ENCODE measurements at places on chromosomes 13 and 19.

- peak; percentile 9 for DNase-seq
Measured at GRCh38 chr19:42596391-42597072, 1.8 kb upstream of the CEACAM8 start.

- DNase-seq = no peak
Measured at GRCh38 chr19:3470500-3471128, 9.7 kb downstream of the SMIM24 start.

DNA sequence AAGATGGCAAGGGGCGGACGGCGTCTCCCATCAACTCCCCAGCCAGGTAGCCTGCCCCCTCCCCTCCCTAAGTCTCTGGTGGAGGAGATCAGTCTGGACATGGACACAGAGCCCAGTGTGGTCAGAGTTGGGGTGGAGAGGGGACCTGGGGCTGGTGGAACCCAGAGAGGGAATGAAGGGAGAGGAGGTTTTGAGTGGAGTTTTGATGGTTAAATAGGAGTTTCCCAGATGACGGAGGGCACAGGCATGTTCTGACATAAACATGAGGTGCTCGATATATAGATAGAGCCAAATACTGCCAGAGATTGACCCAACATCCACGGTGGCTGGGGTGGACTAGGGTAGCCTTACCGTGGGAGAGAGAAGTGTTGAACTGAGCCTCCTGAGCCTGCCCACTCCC lies 14.1 kb downstream of the FSD1 start:
- no peak for DNase-seq

DNA sequence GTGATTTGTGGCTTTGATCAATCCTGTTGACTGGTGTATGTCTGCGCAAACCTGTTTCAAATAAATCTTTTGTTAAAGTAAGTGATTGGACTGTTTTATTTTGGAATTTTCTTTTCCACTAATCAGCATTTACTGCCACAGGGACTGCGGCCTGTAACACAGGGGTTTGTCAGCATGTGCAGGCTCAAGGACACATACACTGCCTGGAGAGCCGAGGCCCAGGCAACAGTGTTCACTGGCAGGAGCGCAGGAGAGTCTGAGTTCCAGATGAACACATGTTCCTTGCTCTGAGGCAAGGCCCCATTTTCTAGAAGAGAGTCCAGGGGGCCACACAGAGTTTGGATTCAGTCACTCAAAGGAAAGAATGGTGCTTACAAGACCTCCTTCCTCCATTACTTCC lies 26.0 kb downstream of the SHISA2 start:
- DNase-seq = no peak

GRCh38 chr19:843836-844545 lies 3.2 kb downstream of the PRTN3 start:
- no peak for DNase-seq

Data from NCI-H2171 treated with DMSO at 0.1 percent for 48 hours (cell line).